Progenitor cell of endocrine pancreas (in vitro differentiated cells): ENCODE measurements at places on chromosomes 4 and X.
A peak's percentile ranks its signal among the peaks of the same experiment; 100 is the strongest.

- DNase-seq, result no peak
Measured at GRCh38 chrX:69207216-69207615, 42.0 kb upstream of the PJA1 start.

DNA sequence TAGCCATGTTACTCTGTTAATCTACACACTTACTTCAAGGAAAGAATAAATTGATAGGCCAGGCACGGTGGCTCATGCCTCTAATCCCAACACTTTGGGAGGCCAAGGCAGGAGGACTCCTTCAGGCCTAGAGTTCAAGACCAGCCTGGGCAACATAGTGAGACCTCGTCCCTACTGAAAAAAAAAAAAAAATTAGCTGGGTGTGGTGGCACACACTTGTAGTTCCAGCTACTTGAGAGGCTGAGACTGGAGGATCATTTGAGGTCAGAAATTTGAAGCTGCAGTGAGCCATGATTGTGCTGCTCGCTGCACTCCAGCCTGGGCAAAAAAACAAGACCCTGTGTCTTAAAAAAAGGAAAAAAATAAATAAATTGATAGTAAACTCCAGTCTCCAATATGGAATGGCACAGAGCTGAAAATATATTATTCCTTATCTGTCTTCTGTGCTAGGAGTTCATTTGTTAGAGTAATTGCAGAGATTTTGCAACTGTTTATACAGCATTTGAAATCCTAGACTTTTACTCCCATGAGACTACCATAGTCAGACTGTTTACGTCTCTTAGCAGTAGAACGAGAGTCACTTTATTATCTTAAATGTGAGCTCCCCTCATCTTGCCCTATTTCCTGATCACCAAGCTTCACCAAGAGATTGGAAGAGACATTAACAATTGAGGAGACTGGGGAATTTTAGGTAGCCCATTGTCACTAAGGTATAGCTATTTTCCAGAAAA is 18.8 kb upstream of the TMEM131L start:
- no peak for DNase-seq

GRCh38 chr4:45646885-45647590 is 476.8 kb downstream of the GABRG1 start:
- no peak for DNase-seq

GRCh38 chrX:68989865-68990606 is 161.2 kb downstream of the EFNB1 start:
- DNase-seq, result peak; percentile 51

GRCh38 chr4:1900087-1900433 is 28.9 kb downstream of the NSD2 start:
- no peak for DNase-seq

DNA sequence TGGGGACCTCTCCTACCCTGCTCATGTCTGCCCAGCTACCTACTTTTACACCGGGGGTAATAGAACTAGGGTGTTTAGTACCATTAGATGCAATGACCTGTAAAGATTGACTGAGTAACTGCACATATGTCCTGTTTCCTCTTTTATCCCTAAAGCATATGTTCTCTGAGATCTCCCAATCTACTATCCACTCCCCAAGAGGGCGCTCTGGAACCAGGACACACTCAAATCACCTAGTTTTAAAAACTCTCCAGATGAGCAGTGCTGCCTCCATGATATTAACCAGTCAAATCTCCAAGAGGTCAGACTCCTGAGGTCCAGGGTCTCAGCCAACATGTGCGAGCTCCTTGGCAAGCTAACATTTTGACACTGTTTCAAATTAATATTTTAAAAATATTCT is 87.0 kb upstream of the TSPAN5 start:
- DNase-seq, result no peak

- no peak for DNase-seq
Measured at GRCh38 chr4:165331359-165331758, 3.9 kb downstream of the MSMO1 start.

DNA sequence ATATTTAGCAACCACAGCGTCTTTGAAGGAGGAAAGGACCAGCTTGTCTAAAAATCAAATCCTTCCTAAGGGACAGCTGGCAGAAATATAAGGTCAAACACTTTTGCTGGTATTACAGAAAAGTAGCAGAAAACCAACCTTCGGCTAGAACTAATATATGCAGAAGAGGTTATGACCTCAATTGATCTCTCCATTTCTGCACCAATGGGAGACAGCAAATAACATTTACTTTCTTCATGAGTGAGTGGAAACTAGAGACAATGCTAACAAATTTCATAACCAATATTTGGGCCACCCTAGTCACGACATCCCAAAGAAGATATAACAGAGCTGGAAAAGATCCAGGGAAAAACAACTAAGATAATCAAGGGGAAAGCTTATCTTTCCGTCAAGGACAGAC is 247.0 kb upstream of the FTHL17 start:
- no peak for DNase-seq

DNA sequence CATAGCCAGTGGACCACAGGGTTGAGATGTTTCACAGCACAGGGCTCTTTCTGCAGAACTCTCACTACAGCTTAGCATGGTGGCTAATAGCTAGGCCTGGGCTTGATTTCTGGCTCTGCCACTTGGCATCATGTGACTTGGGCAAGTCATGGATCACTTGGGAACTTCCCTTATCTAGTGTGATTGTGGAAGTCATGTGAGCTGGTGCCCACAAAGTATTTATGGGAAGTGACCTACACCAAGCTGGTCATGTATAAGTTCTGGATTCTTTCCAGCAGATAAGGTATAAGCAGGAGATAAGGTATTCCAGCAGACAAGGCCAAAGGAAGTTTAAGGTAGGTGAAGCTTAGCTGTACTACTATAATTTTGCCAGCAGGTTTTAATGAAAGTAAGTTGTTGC is 61.0 kb downstream of the REELD1 start:
- DNase-seq, result no peak

DNA sequence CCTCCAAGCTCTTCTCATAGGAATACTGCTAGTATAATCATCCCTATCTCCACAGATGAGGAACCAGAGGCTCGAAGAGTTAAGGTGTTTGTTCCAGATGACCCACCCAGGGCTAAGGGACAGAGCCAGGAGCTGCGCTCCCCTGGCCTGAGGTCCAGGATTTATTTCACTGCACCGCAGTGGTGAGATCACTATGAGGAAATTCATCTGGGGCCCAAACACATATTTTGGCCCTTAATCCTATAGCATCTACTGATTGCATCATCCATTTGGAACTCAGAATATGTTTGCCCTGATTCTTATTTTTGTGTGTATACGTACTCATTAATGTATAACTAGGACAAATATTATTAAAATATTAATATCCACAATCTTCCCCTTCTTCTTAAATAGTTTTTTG is 100.1 kb upstream of the RBPJ start:
- no peak for DNase-seq

GRCh38 chrX:3548765-3549391 is 164.6 kb downstream of the PRKX start:
- DNase-seq, result no peak

DNA sequence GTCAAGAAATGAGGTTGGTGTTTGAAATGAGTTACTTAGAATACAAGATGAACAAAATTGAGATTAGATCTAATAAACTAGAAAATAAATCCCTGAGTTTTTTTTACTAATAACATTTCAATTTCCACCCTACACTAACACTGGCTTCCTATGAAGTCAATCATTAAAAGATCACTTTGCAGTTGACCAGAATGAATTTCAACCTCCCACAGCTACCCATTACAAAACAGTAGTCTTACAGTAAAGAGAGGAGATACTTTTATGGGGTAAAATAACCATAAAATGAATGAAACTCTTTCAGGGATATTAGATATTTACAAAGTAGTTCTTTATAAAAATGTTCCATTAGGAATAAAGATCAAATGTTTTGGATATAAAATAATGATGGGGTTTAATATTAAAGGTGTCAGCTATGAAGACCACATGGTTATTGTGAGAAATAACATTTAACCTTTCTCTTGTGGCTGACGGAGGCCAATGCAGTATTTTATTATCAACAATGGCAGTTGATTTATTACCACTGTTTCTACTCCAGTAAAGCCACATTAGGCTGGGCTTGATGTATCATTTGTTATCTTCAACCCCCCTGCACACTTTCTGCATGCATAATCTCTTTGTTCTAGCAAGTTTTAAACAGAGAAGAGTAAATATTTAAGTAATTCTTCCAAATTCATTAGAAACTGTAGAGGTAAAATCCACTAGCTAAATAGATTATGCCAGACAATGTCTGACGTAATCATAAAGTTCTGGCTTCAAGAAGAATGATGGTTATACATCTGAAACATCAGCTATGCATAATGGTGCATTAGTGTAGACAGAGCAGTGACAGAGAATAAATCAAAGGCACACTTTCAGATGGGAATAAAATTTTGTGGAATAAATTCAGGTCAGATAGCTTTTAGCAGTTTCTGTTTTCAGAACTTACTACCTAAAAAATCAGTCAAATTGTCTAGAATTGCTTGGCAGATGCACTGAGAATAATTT is 516.6 kb downstream of the PCDH18 start:
- DNase-seq, result no peak

DNA sequence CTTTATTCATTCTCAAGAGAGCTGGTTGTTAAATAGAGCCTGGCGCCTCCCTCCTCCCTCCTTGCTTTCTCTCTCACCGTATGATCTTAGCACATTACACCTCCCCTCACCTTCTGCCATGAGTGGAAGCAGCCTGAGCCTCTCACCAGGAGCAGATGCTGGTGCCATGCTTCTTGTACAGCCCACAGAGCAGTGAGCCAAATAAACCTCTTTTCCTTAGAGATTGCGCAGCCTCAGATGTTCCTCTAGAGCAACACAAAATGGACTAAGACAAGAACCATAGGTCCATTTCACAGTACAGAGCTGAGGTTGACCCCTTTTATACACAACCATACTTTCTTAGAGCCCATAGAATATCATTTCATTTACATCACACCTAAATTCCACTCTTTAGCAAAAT is 10.1 kb upstream of the TMEM144 start:
- DNase-seq, result no peak

DNA sequence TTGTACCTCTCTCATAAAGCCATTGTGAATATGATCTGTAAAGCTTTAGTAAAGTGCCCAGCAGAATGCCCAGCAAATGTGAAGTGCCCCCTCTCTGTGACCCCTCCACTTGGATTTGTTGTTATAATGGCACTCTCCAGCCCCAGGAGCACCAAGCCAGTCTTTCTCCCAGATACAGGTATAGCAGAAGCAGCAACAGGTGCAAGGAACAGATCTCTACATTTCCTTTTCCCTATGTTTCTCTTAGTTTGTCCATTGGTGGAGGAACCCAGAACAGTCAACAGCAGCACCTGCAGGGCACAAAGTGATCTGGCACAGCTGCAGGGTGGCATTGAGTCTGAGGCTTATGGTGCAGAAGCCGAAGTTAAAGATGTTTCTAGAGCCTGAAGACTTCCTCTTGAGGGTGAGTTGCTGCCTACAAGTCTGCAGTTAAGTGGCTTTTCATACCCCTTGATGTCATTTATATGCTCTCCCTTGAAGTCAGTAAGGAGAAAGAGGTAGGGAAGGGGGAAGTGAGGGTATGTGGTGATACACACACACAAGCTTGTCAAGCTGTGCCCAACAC is 16.1 kb upstream of the CXCL3 start:
- no peak for DNase-seq

GRCh38 chrX:11757719-11758399 is at the start of gene MSL3:
Gene MSL3, plus strand, starts transcription at chrX:11758237. Its CDS starts 27 bp downstream, at chrX:11758264.
- peak; percentile 47 for DNase-seq

GRCh38 chr4:147050356-147050765 is 104.7 kb upstream of the TTC29 start:
- no peak for DNase-seq

GRCh38 chr4:15659768-15660570 is 4.8 kb upstream of the FBXL5 start:
- DNase-seq, result no peak

- DNase-seq, result no peak
Measured at GRCh38 chrX:97743014-97743413, 859.3 kb downstream of the RPA4 start.

GRCh38 chr4:2399631-2400190 is 18.7 kb downstream of the ZFYVE28 start:
- DNase-seq, result no peak

DNA sequence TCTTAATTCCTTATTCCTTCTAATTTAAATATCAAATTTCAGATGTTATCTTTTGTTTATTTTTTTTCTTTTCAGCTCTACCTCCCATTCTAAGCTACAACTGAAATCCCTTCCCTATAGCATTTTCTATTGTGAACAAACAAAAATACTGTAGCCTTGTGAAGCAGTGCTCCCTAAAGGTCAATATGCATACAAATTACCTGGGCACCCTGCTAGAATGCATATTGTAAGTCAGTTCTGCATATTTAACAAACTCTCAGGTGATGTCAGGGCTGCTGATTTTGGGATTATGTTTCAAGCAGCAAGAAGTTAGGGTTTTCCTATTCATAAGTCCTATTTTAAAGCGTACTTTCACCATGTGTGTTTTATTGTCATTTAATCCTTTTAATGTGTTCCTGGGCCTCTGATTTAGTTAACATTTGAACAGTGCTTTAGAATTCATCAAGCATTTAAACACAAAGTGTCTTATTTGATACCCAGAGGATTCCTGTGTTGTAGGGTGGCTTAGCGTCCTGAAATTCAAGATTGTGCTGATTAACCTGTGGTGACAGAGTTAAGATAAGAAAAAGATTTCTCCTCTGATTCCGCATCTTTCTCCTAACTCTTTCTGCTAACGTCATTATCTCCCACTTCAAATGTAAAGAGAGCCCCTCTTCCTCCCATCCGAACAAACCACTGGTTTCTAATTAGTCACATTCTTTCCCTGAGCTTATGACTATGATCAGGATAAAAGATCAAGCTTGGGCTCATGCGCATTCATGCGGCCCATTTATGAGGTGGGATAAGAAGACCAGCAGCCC is 221.3 kb downstream of the ANK2 start:
- no peak for DNase-seq

DNA sequence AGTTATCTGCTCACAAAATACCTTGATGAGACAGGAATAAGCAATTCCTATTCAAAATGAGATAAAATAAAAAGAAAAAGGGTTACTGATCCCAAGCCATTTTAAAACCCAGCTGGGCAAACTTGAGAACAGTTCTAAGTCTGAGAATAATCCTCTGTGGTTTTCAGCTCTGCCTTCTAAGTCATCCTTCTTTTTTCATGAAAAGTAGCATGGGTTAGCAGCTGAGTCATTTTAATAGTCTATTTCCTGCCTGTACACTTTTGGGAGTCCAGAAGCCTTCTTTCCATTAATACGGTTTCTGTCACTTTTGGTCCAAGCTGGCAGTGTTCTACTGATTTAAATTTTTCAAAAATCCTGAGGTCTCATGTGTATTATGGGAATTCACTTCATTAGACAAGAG is 374.3 kb downstream of the IQCM start:
- no peak for DNase-seq

DNA sequence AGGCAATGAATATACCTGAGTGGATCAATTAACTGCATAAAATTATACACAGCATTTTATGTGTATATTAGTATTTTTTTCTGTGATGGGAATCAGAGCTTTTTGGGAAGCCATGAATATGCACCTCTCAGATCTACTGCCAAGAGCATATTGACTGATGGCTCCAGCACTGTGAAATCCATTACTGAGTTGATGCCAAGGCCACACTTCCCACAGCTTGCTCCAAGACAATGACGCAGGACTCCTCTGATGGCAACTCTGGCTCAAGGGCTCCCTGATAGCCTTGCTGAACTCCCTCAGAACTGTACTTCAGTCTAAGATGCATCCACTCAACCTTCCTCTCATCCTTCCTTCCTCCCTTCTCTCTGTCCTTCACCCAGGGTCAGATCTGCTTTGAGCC is 82.7 kb downstream of the OTC start:
- no peak for DNase-seq
